NCI-H2081 (cell line): ENCODE measurements at places on chromosomes 13 and 19.

- DNase-seq: no peak
Measured at GRCh38 chr19:31232180-31232579, 117.1 kb downstream of the TSHZ3 start.

GRCh38 chr19:2230807-2231533 lies 5.2 kb downstream of the PLEKHJ1 start:
- no peak for DNase-seq

DNA sequence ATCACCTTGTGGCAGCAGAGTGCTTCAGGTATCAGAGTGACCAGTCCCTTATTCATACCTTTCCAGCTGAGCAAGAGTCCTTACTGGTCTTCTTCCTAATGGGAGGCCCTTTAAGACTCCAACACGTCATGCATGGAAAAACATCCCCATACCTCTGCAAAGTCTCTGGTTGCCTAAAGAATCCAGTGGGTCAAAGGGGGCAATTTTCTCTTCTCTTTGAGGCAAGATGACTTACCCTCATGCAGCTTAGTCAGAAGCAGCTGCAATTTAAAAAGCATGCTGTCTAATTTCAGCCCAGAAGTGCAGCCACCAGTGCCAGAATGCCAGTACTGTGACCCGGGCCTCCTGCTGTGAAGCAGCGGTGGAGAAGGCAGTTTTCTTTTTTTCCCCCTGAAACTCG lies 18.7 kb downstream of the PPP5C start:
- DNase-seq: no peak

DNA sequence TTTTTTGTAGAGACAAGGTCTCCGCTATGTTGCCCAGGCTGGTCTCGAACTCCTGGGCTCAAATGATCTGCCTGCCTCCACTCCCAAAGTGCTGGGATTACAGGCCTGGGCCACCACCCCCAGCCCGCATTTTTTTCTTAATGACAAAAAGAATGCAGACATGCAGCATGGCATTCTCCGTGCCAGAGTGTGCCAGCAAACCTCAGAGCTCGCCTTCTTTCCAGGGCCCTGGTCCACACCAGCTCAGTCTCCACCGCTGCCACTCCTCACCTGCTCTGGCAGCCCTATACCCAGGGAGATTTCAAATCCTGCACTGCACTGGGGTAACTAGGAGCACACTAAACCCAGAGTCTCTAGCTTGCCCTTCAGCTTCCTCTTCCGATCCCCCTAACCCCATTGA lies 41.7 kb downstream of the ZIC5 start:
- no peak for DNase-seq

DNA sequence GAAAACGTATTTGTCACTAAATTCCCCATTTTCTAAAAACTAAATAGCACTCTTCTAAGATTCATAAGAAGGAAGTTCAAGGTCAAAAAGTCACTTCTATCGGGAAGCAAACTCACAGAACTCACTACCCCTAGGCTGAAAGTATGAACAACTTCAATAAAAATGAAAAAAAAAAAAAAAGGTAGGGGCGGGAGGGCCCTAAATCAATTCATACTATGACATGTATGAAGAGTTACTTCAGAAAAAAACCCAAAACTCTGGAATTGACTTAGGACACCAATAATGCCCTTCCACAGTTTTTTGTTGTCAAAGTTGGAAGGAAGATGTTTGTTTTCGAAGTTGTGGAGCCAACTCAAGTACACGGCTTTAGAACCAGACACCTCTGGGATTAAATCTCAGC lies 1.1 kb downstream of the SUCLA2 start:
- no peak for DNase-seq

GRCh38 chr19:1508507-1508856 lies 4.3 kb downstream of the ADAMTSL5 start:
- DNase-seq: no peak

- DNase-seq: no peak
Measured at GRCh38 chr19:38726761-38727301, 17.4 kb downstream of the CAPN12 start.

DNA sequence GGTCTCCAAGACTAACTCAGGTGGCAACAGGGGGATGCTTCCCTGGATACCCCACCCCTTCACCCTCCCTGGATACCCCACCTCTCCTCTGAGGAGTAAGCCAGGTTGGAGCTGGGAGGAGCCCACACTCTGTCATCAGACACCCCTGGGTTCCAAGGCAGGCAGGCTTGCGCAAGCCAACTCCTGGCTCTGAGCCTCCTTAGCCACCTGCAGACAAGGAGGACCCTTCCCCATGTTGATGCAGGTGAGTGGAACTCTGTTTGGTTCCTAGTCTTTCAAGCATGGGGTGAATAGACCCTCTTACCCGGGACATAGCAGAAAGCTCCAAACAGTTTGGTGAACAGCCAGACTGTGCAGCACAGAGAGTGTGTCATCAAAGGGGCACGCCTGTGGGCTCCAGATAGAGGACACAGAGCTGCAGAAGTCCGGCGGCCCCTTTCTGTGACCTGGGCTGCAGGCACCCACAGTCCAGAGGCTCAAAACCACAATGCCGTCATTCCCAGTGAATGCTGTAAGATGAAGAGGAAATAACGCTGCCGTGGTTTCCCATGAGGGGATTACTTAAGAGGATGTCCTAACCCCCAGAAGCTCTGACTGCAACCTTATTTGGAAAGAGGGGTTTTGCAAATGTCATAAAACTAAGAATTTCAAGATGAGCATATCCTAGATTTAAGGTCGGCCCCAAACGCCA lies 12.1 kb upstream of the HAS1 start:
- no peak for DNase-seq

- DNase-seq: no peak
Measured at GRCh38 chr13:67519356-67519755, 289.2 kb upstream of the PCDH9 start.

DNA sequence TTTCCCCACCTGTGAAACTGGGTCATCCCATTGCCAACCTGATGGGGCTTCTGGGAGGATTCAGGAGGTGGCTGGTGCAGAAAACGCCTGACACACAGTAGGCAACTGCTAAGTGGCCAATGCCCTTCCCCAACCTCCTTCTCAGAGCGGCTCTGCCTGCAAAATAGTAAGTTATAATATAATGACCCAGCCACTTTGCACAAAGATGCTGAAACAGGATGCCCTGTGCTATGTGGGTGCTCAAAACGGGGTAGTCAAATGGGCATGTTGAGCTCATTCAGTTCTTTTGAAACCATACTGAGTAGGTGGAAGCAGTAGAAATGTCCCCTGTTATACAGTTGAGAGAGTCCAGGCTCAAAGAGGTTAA lies 507 bp downstream of the MARCHF2 start:
- DNase-seq: no peak

DNA sequence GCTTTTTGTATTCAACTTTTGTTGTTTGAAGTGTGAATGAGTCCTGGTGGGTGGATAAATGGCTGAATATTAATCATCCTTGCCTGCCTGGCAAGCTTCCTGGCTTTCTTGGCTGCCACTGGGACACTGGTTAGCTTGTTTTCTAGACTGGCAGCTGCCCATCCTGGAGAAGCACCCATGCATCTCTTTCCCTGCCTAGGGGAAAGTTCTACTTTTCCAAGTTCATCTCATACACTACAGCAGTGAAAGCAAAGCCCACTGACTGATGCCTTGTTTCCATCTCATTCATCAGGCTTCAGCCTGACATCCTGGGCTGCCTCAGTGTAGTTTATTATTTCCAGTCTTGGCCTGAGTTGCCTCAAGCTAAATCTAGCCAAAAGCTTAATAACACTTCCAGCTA lies 244.8 kb downstream of the PCDH20 start:
- DNase-seq: peak; percentile 11

DNA sequence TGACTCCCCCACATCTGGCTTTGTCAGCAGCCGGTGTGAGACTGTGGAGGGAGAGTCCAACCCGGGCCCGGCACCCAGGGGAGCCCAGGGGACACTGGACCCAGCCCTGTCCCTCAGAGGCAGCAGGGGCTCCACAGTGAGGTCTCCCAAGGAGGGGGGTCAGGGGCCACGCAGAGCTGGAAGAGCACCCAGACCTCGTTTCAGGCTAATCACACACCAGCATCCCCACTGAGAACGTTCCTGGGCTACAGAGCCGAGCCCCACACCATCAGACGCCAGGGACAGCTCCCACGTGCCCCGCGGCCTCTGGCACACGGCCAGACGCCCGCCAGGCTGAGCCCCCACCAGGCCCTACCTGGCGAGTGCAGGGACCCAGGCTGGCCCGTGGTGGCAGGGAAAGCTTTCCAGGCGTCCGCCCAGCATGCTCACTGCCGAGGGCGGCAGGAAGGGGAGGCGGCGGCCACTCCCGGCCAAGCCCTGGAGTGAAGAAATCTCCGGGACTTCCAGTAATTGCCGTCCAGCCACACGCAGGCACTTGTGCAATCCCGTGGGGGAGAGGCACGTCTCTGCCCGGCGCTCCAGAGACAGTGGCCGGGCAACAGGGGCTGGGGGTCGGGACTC lies 19.2 kb downstream of the SBNO2 start:
- no peak for DNase-seq

- DNase-seq: no peak
Measured at GRCh38 chr19:31602548-31602947, 253.3 kb upstream of the TSHZ3 start.

GRCh38 chr13:24161010-24161775 lies 673 bp downstream of the SPATA13 start:
- peak; percentile 43 for DNase-seq

- no peak for DNase-seq
Measured at GRCh38 chr19:7480970-7481255, 7.9 kb downstream of the PEX11G start.

DNA sequence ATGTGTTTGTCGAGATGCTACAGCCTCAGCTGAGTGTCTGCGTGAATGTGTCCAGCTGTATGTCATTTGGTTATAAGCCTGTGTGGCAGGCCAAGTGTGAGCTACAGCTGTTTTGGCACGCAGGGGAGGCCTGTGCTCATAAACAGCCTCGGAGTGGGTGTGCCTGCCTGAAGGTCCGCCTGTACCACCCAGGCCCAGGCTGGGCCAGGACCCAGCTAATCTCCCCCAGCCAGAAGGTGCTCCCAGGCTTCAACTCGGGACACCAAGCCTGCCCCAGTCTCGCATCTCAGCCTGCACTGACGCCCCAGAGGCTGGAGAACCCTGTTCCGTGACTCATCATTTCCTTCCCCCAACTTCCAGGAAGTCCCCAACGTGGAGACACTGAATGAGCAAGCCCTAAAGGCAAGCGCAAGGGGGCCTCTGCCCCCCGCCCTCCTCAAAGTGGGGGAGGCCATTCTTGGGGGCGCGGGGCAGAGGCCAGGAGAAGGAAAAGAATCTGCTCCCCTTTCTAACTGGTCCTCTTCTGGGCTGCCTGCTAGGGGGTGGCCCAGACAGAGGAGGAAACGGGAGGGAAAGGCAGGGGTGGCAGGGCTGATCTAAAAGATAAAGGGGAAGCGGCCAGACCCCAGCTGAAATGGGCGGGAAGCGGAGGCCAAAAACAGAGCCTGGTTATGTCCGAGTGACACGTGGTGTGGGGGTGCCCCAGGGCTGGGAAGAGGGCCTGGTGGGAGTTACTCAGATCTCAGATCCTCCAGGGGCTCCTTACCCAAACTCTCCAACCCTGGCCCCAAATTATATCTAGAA lies 2.0 kb downstream of the SLC1A5 start:
- DNase-seq: no peak

DNA sequence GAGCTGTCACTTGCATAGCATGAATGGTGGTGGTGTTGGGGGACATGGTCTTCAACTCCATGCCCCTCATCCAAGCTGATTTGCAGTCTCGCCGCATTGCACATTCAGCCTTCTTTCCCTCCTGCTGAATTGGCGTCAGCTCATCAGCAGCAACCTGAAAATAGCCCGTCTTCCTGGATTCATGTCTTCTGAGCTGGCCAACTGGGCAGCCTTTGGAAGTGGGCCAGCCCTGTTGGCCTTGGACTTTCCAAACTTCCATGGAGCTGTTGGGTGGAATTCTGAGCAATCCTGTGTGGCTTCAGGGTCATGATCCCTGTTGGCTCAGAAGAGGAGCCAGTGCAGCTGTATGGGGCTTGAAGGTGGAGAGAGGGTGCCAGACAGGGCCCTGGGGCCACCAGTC lies 68.8 kb downstream of the ZNF536 start:
- no peak for DNase-seq

- no peak for DNase-seq
Measured at GRCh38 chr19:53595510-53595867, 36.3 kb upstream of the DPRX start.

DNA sequence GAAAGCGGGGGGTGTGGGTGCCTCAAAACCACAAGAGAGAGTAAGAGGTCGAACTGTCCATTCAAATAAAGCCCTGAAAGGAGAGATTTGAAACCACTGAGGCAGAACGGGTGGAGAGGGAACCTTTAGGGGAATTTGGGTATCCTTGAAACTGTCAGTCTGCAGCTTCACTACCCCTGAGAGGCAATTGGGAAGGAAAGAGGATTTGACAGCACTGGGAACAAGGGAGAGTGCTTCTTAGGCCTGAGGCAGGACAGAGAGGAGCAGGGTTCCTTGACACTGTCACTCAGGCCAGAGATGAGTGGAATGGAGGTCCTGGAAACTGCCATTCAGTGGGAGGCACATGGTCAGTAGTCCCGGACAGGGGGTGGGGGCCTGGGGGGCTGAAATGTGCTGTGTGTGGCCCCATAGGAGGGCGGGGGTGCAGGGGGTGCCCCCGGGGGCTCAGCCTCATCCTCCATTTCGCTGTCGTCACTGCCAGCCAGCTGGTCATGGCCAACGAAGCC lies 5.0 kb downstream of the GFY start:
- DNase-seq: no peak

DNA sequence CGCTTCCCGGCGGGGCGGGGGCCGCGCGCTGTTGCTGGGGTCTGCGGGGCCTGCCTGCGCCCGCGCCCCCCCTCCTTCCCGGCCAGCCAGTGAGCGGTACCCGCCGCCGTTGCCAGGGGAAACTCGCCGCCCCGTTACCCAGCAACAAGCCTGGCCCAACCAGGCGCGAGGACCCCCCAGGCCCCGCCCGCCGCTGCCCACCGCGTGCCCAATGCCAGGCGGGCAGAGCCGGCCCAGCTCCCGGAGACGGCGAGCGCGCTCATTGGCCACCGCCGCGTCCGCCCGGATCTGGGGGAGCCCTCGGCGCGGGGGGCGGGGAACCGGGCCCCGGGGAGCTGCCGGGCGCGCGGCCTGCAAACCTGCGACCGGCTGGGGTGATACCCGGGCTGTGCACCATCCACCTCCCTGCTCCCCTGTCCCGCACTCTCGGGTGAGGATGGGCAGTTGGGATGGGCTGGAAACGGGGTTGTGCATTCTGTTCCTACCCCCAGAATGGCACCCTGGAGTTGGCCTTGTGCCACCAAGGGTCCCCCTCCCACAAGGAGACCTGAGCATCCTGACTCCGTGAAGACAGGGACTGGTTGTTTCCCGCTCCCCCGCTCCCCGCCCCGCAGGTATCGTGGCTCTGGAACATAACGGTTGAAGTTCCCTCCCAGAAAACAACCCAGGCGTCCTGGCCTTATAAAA lies 8.8 kb upstream of the BBC3 start:
- DNase-seq: peak; percentile 89

DNA sequence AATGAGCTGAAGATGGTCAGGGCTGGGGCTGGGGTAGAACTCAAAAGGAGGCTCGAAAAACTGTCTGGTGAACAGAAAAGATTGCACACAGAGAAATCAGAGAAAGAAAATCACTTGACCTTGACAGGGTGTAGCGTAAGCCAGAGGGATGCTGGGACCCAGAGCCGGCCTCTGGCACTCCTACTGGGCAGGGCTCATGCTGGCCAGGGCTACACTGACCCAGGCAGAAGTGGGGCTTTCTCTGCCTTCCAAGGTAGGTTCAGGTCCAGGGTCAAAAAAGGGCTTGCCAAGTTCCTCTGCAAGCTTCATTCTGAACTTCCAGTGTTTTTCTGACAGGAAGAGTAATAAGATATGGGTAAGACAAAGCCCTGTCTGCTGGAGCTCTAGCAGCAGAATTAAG lies 56.2 kb downstream of the LATS2 start:
- DNase-seq: no peak
